ENCODE measurements at places on chromosomes 1 and 21. TPM values are rescaled to one million over a fixed set of nuclear protein-coding genes. Genes with fewer than 3 reads are reported as not detected.

The CNR2 gene
- 0.15 TPM for total RNA-seq

The SV2A gene
- 20.5 TPM for total RNA-seq

The CHAF1B gene
- 1.8 TPM for total RNA-seq

The FCGR1A gene
- total RNA-seq, result 45.0 TPM

The PDE4B gene
- total RNA-seq, result 24.5 TPM

The SMPDL3B gene
- not detected for total RNA-seq

The HMCN1 gene
- total RNA-seq, result 24.2 TPM

The ANKRD65 gene
- 6.9 TPM for total RNA-seq

GRCh38 chr21:31988492-31989290, 115.9 kb downstream of the HUNK start:
- no peak overlapping the region for H3K27ac ChIP-seq
- no peaks in the 10 kb centered on the region for H3K4me1 ChIP-seq
- no peaks in the 10 kb centered on the region for H3K27me3 ChIP-seq
- H3K36me3 ChIP-seq, result no peaks in the 10 kb centered on the region

DNA sequence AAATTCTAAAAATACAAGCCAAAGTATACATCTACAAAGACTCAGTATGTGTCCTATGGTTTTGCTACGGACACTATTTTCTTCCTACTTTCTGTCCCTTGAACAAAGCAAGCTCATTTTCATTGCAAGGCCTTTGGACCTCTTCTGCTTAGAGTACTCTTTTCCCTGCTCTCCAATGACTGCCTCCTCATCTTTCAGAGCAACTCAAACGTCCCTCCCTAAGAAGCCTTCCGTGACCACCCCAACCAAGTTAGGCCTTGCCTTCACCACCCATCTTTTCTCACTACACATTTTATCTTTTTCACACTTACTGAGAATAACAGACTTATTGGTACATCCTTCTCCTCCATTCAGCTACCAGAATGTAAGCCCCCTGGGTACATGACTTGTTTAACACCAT, 39.9 kb downstream of the ENAH start:
- H3K27me3 ChIP-seq, result no peaks in the 10 kb centered on the region
- peaks cover 5% of the 10 kb centered on the region for H3K4me1 ChIP-seq
- peak overlapping the region; percentile 20 for H3K27ac ChIP-seq
- no peaks in the 10 kb centered on the region for H3K36me3 ChIP-seq

- no peaks in the 10 kb centered on the region for H3K27me3 ChIP-seq
- no peak overlapping the region for H3K4me3 ChIP-seq
- no peak overlapping the region for H3K27ac ChIP-seq
- no peaks in the 10 kb centered on the region for H3K36me3 ChIP-seq
- DNase-seq, result no peak
Observed at GRCh38 chr1:69794831-69795230, 227.1 kb downstream of the LRRC7 start.

DNA sequence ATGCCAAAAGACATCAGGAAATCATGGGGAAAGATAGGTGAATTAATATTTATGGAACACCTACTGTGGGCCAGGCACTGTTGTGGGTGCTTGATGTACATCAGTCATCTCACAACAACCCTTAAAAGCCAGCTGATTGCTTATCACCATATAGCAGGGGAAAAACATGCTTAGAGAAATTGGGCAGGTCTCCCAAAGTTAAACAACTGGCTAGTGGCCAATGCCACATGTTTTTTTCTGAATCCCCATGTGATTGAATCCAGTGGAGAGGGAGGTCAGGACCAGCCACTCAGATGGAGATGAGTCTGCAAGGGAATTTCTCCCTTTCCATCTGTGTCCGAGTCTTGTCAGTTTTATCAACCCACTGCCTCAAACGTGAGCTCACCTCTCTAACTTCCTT, 33.5 kb downstream of the UTP25 start:
- H3K4me3 ChIP-seq, result no peak overlapping the region
- DNase-seq, result no peak
- no peaks in the 10 kb centered on the region for H3K36me3 ChIP-seq
- H3K27me3 ChIP-seq, result no peaks in the 10 kb centered on the region
- H3K4me1 ChIP-seq, result no peaks in the 10 kb centered on the region

- no peaks in the 10 kb centered on the region for H3K4me1 ChIP-seq
- H3K27me3 ChIP-seq, result no peaks in the 10 kb centered on the region
- H3K36me3 ChIP-seq, result no peaks in the 10 kb centered on the region
- no peak overlapping the region for H3K27ac ChIP-seq
Observed at GRCh38 chr1:69246710-69247109, 321.0 kb upstream of the LRRC7 start.

GRCh38 chr1:84164567-84165021, 20.5 kb downstream of the PRKACB start:
- no peaks in the 10 kb centered on the region for H3K4me1 ChIP-seq
- no peak overlapping the region for H3K4me3 ChIP-seq
- no peak for DNase-seq
- H3K36me3 ChIP-seq, result no peaks in the 10 kb centered on the region
- H3K27ac ChIP-seq, result no peak overlapping the region

DNA sequence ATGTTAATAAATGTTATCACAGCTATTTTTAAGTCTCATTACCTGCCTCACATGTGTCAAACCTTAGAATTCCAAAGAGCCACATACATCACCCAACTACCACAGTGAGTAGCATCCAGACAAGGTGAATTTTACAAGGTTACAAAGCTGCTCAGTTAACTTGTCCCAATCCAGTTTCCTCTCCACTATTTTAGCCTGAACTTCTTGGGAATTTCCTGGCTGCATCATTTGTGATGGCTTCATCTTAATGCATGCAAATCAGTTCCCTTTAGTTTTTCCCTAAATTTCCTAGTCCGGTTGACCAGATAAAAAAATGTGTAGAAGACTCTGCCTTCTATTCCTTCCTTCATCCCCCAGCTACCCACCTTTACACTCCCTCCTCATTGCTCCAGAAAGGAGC, 597 bp upstream of the TRAF3IP3 start:
- no peak for DNase-seq
- no peaks in the 10 kb centered on the region for H3K36me3 ChIP-seq
- no peak overlapping the region for H3K27ac ChIP-seq

- H3K27me3 ChIP-seq, result no peaks in the 10 kb centered on the region
- H3K4me1 ChIP-seq, result no peaks in the 10 kb centered on the region
- H3K27ac ChIP-seq, result no peak overlapping the region
- no peak for DNase-seq
- no peak overlapping the region for H3K4me3 ChIP-seq
Observed at GRCh38 chr1:246308533-246309075, 198.5 kb downstream of the SMYD3 start.

- H3K4me1 ChIP-seq, result peaks cover 9% of the 10 kb centered on the region
- H3K27ac ChIP-seq, result peak overlapping the region; percentile 49
Observed at GRCh38 chr21:38920631-38921398, 115.1 kb downstream of the ETS2 start.

DNA sequence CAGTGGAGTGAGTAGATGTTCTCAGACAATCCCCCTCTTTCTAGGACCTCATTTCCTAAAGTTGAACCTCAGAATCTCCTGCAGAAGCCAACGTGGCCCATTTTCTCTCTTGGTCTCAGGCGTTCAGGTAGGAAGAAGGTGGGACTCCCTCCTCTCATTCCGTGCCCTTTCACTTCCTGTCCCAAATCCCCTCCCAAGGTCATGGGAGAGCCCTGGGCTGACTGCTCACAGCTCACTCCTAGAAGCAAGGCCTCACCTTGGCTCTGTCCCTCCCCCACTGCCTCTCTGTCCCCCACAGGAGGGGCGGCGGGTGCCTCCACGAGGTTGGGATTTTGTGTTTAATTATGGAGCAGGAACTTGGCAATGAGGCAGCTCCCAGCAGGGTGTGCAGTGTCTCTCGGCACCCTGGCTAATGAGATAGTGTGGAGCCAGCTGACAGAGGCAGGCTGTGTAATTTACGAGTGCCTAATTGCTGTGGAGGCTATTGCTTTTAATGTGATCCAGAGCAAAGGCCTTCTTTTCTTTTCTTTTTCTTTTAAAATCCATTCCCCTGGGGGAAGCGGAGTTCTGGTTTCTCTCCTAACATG, 9.1 kb upstream of the CDK18 start:
- H3K36me3 ChIP-seq, result no peaks in the 10 kb centered on the region
- no peak overlapping the region for H3K27ac ChIP-seq
- no peaks in the 10 kb centered on the region for H3K4me1 ChIP-seq
- H3K4me3 ChIP-seq, result no peak overlapping the region
- H3K27me3 ChIP-seq, result no peaks in the 10 kb centered on the region

DNA sequence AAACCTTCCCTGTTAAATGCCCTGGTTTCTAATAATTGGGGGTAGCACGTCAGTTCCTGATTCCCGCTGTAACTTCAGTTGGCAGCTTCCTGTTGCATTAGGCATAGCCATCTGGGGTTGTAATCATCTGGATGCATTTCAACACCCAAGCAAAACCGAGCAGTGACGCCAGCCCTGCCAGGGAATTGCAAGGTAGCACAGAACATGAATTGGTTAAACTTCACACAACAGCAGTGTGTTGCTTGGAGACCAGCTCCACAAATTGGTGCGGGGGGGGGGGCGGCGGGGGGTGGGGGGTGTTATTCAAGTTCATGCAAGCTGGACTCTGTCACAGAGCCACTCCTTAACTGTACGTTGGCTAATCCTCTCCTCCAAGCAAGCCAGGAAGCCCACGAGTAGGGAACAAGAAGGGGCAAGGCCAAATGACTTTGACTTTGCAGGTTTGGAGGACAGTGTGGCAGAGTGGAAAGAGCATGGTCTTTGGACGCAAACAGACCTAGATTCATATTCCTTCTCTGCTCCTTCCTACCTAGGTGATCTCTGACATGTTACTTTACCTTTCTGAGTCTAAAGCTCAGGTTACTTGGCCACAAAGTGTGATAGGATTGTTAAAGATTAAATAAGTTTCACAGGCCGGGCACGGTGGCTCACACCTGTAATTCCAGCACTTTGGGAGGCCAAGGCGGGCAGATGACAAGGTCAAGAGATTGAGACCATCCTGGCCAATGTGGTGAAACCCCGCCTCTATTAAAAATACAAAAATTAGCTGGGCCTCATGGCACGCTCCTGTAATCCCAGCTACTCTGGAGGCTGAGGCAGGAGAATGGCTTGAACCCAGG, 4.7 kb downstream of the LAX1 start:
- DNase-seq, result peak; percentile 83
- no peak overlapping the region for H3K27ac ChIP-seq
- H3K36me3 ChIP-seq, result no peaks in the 10 kb centered on the region
- H3K4me3 ChIP-seq, result no peak overlapping the region
- no peaks in the 10 kb centered on the region for H3K27me3 ChIP-seq

DNA sequence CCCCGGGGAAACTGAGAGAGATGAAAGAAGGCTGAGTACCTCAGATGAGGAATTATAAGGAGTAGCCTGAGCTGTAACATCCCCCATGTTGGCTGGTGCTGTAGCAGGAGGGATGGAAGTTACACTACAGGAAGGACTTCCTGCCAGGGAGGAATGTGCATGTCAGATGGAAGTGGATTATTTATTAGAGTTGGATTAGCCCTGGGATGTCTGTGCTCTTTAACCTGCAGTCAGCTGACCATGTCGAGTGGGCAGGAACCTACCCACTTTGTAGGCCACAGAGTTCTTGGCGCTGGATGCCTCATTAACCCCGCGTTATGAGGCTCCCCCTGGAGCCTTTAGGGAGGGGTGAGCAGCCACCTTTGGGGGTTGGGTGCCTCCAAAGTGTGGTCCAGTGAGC, 757 bp upstream of the SEMA4A start:
- no peak overlapping the region for H3K27ac ChIP-seq
- H3K4me1 ChIP-seq, result no peaks in the 10 kb centered on the region
- H3K36me3 ChIP-seq, result no peaks in the 10 kb centered on the region
- no peaks in the 10 kb centered on the region for H3K27me3 ChIP-seq
- no peak overlapping the region for H3K4me3 ChIP-seq
- DNase-seq, result peak; percentile 66

GRCh38 chr1:199685369-199685768, 342.1 kb upstream of the NR5A2 start:
- H3K27ac ChIP-seq, result no peak overlapping the region
- no peaks in the 10 kb centered on the region for H3K36me3 ChIP-seq
- H3K4me3 ChIP-seq, result no peak overlapping the region
- no peaks in the 10 kb centered on the region for H3K27me3 ChIP-seq
- DNase-seq, result no peak

GRCh38 chr1:228177721-228178710, 12.4 kb downstream of the IBA57 start:
- no peak overlapping the region for H3K4me3 ChIP-seq
- H3K36me3 ChIP-seq, result no peaks in the 10 kb centered on the region
- H3K27ac ChIP-seq, result no peak overlapping the region
- no peak for DNase-seq
- no peaks in the 10 kb centered on the region for H3K27me3 ChIP-seq

Data from aorta (tissue), 5 donors.